ENCODE measurements at places on chromosomes 6 and 20.

DNA sequence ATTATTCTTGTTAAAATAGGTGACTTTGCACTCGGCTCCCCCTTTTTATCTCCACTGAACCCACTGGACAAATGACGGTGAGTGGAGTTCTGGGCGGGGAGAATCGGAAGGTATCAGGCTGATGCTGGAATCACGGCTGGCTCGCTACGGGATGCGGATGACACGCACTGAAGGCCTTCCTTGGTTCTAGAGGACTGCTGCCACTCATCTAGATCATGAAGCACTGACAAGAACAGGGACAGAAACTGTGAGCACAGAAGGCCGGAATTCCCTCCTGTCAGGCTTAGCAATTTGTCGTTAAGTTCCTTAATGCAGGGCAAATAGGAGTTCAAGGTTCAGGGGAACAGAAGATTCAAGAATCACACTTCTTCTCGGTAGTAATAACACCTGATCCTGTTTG, 89.9 kb upstream of the MPC1 start:
- DNase-seq: no peak

GRCh38 chr6:5152460-5152859, 67.3 kb downstream of the PPP1R3G start:
- no peak for DNase-seq

DNA sequence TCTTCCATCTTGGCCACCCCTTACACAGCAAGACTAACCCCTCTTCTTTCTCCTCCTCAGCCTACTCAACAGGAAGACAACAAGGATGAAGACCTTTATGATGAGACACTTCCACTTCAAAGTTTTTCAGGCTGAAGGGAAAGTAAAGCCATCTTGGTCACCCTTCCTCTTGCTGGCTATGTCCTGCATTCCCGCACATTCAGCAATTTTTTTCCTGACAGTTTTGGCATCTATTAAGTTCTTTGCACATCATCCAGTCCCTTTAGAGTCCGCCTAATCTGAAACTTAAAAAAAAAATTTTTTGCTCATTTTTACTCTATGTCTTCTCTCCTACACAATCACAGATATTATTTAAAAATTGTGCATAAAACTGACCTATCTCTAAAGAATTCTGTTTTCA, 493.4 kb downstream of the LMBRD1 start:
- DNase-seq: no peak

DNA sequence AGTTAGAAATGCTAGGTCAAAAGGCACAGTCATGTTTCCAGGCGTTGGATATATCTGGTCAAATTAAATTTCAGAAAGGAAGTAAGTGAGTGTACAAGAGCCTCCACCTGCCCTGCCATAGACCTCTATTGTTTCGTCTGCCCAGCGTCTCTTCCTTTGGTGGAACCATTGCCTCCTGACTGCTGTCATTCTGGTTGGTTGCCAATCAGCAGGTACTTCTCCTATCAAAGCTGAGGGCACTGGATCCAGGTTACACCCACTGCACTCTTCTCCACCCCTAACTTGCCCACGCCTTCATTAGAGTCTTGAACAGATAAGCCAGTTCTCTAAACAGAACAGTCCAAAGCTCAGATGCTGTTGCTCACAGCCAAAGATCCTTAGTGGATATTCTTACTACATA, 2.6 kb upstream of the WFDC5 start:
- no peak for DNase-seq

- no peak for DNase-seq
Measured at GRCh38 chr20:59735486-59735885, 131.1 kb downstream of the PHACTR3 start.

Data from activated T-helper 1 cell treated with Interleukin-2 at 50 U/mL for 16 hours (primary cell).